ENCODE measurements at places on chromosomes 2 and 18. TPM values are rescaled to one million over a fixed set of nuclear protein-coding genes. Genes with fewer than 3 reads are reported as not detected.

BCL11A gene
- total RNA-seq: not detected

C18orf32 gene
- total RNA-seq: 33.7 TPM

LAMA3 gene
- total RNA-seq: 0.05 TPM

CLIP4 gene
- total RNA-seq: 31.7 TPM

ABCA12 gene
- not detected for total RNA-seq

Data from activated CD4-positive, alpha-beta memory T cell treated with anti-CD3 and anti-CD28 coated beads, Interleukin-2, amount 10 ng/mL, durations not matched to agents 7 days and 5 days (primary cell).